ENCODE measurements at places on chromosomes 6 and 20.

- DNase-seq: no peak
Observed at GRCh38 chr6:131744432-131745287, 33.8 kb upstream of the CTAGE9 start.

DNA sequence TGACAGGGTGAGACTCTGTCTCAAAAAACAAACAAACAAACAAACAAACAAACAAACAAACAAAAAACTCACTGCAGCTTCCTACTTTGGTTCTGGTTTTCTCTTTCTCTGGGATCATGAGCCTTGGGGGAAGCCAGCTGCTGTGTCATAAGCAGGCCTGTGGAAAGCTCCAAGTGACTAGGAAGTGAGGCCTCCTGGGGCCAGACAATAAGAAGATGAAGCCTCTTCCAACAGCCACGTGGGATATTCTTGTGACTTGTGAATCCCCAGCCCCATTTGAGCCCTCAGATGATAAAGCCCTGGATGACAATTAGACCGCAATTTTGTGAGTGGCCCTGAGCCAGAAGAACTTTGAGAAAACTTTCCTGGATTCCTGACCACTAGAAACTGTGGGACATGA, 11.4 kb downstream of the HLA-A start:
- DNase-seq: no peak

DNA sequence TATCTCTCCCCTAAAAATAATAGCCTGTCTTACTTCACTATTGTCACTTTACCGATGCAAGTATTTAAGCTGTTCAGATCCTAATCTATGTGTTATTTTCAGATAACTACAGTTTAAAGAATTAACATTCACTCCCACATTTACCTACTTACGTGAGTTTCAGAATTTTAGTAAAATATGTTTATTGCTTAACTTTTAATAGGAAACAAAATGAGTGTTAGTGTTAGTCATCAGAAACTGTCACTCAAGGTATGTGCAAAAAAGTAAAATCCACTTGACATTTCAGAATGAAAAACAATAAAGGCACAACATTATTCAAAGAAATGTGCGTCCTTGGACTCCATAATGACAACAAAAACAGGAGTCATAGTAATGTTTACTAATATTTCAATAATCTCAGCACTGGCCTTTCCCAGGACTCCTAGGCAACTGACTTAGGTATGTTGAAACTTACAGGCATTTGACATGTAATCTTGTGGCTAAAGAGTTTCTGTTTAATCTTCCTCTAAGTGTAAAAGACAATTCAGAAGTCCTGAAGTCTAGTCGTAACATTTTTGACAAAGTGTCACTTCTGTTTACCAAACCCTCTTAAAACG, 4.5 kb downstream of the ATXN1 start:
- no peak for DNase-seq

GRCh38 chr6:16124198-16125180, 4.4 kb upstream of the MYLIP start:
- DNase-seq: no peak

DNA sequence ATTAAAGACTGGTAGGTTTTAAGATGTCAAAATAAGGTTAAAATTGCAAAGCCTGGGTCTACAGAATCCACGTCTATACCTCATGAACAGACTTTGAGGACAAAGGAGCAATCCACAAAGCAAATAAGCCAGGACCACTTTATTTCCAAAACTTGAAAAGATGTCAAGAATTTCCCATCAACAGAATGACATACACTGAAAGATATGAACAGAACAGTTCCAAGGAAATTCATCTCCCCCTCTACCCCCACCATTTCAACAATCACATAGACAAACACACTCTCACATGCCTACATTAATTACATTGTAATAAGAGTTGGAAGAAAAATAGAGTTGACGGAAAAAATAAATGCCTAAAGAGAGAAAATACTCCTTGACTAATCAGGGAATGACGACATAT, 45.2 kb upstream of the NHSL1 start:
- no peak for DNase-seq

- DNase-seq: no peak
Observed at GRCh38 chr20:38075161-38075998, 41.8 kb downstream of the RPRD1B start.

GRCh38 chr20:53891306-53891894, 179.0 kb downstream of the BCAS1 start:
- DNase-seq: no peak

DNA sequence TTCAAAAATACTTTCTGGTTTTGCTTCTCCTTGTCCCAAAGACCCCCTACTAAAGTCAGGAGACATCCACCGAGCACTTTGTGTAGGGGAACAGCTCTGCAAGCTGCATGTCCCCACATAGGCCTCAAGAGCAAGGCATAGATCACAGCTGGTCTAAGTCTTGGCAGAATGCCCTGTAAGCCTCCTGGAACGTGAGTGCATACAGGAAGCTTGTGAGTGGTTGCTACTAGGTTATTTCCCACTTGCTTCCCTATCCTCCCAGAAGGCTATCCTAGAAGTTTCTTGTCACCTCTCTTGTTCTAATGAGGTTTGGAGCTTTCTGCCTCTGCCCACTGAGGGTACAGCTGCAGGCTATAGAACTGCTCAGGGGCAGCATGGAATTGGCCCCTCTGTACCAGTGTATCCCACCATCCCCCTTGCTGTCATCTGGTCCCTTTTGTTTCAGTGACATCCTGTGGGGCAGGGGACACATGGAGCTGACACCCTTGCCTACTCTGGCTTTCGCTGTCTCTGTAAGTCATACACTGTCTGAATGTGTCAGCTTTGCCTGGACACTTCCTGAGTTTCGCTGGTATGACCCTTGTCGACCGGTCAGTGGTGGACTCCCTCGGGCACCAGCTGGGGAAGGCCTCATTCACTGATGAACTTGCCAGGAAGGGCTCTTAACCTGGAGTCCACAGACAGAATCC, 35.6 kb upstream of the KCNK16 start:
- no peak for DNase-seq

- DNase-seq: no peak
Observed at GRCh38 chr6:89357390-89357789, 4.9 kb upstream of the UBE2J1 start.

DNA sequence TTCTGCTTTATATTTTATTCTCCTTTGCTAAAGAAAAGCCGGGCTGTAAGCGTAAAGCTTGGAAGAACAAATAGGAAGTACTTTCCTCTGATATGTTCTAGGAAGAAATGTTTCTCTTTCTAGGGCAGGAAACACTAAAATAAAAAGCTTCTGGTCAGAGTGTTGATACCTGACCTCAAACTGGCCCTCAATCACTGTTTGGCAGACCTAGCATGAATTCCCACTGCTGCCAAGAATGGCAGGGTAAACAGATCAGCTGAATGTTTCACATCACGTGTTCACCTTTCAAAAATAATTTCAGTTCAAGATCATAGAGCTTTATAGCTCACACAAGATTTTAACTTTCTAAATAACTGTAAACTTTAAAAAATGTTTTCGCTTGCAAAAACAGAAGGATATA, 2.9 kb downstream of the MPC1 start:
- no peak for DNase-seq

DNA sequence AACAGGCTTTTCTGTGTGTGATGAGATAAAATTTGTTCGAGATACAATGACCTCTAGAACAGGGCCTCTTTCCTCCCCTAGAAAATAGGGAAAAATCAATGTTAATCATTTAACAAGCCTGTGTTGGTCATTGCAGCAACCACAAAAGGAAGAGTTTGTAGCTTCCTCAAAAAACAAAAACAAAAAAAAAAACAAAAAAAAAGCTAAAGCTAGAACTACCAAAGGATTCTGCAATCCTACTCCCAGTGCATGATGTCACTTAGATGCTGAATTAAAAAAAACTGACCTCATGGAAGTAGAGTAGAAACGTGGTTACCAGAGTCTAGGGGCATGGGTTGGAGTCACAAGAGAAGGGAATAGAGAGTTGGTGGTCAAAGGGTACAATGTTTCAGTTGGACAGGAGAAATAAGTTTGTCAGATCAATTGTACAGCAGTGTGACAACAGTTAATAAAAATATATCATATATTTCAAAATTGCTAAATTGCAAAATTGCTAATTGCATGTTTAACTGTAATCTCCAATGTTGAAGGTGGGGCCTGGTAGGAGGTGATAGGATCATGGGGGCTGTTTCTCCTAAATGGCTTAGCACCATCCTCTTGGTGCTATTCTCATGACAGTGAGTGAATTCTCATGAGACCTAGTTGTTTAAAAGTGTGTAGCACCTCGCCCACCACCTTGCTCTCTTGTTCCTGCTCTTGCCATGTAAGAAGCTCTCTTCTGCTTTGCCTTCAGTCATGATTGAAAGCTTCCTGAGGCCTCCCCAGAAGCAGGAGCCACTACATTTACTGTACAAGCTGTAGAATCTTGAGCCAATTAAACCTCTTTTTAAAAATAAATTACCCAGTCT, 163.4 kb upstream of the SIM1 start:
- no peak for DNase-seq

DNA sequence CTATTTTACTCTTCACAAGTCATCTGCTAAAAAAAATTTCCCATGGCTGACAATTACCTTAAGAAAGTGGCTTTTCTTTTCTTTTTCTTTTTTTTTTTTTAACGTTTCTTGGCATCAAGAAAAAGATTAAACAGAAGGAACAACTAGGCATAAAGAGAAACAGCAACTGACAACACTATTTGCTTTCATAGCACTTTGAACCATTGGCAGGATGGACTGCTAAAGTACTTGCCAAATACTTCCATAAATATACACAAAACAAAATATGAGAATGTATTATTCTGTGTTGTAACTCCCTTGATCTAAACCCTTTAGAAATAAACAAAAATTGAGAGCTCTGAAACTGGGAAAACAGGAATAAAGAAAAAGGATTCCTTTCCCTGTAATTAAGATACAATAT, 20.0 kb upstream of the PLN start:
- DNase-seq: no peak

GRCh38 chr6:1856381-1856780, 246.7 kb downstream of the FOXC1 start:
- DNase-seq: no peak

DNA sequence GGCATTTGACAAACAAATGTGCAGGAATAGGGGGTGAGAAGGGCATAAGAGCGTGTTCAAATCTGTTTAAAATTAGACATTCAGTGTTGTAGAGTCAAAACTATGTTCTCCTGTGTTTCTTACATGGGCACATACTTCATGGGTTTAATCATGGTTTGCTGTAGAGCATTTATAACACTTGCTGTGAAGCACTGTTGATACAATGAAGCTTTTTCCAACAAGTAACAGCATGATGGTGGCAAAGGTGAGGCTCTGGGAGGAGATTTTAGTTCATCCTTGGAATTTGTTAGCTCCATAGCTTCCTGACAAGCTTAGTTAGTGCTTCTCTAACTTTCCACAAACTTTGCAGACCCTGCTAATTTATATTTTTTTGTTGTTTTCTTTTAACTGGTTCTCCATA, 900.7 kb downstream of the TFAP2A start:
- DNase-seq: no peak

- DNase-seq: no peak
Observed at GRCh38 chr20:48275286-48276020, 490.2 kb upstream of the SULF2 start.

DNA sequence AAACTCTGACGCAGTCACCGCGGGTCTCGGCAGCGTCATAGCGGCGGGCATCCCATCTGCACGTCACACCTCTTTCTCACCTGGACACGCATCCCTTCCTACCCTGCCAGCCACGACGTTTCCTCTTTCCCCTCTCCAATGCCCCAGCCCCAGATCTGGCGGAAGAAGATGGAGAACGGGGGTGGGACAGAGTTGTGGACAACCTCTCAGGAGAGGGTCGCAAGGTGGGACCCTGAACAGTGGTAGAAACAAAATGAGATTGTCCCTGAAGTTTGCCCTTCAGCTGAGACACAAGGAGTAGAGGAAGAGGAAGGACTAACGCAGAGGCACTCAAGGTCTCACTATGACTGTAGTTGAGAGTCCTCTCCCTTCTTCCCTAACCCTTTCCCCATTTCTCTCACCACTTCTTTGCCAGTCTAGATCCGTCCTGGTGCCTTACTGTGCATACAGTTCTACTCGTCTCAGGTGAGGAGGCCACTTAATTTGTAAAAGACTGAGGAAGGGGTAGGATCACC, 562 bp downstream of the TRIM39 start:
- DNase-seq: no peak

DNA sequence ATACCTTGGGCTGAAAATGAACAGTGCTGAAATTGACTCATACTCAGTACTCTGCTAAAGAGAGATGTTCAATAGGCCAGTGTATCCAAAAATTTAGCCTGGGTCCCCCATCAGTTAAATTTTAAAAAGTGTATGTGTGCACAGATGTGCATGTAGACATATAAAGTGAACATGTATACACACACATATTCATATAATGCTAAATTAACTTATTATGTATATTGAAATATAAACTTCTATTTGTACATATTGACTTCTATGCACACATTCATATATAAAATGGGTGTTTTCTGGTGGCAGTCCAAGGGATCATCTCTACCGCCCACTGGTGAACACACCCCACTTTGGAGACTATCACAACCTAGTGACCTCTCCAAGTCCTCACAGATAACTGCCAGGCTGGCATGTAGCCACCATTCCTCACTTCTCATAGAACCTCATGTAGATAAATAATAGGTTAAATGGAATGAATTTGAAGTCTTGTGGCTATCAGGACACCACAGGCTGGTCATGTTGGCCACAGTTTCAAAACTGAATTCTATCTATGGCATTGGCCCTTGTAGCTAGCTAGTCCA, 8.8 kb downstream of the SLC22A16 start:
- DNase-seq: no peak

GRCh38 chr20:18984238-18985200, 170.9 kb downstream of the SCP2D1 start:
- DNase-seq: no peak

- DNase-seq: no peak
Observed at GRCh38 chr20:62982124-62983075, 24.4 kb downstream of the BHLHE23 start.

GRCh38 chr6:6878887-6879585, 228.7 kb upstream of the RREB1 start:
- DNase-seq: no peak

DNA sequence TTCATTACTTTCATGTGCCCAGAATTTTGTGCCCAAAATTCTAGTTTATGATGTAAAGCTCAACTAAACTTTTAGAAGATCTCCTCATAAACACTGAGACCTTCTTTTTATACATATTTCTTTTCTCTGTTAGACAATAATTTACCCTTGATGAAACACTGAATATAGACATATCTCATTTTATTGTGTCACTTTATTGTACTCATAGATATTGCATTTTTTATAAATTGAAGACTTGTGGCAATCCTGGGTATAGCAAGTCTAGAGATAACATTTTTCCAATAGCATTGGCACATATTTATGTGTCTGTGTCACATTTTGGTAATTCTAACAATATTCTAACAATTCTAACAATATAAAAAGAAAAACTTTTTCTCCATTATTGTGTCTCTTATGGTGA, 74.9 kb upstream of the POU3F2 start:
- DNase-seq: no peak

DNA sequence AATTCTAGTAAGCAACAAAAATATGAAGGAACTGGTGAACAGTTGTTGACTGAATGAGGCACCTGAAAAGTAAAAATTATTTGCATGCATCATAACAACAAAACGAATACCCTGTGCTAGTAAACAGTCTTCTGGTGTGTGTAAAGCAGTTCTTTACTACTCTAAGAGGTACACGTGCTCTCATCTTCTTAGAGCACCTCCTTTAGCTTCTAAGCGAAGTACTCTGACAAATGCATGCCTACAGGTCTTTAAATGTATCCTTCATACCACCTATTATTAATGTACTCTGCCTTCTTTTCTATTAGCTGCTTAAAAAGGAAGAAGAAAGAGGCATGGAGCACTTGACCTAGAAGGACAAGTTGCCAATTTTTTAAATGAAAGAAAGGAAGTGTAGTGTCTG, 32.2 kb upstream of the MYB start:
- no peak for DNase-seq

Measured in dorsolateral prefrontal cortex (tissue), 122 donors.